ENCODE measurements at places on chromosomes 12 and 14.

GRCh38 chr12:7959701-7960121 is 23.7 kb upstream of the SLC2A3 start:
- peak; percentile 66 for DNase-seq

DNA sequence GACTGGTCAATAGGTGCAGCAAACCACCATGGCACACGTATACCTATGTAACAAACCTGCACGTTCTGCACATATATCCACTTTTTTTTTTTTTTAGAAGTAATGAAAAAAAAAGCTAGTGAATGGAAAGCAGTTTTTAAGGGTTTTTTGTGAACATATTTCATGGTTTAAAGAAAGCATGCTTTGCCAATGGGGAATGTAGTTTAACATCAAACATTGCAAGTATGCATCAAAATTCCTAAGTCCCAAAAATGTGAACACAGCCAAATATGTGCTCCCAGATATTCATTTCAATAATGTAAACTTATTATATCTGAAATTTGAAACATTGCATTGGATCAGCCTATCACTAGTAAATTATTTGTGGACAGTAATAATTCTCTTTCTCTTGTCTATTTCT is 710.4 kb upstream of the FLRT2 start:
- no peak for DNase-seq

GRCh38 chr12:46549527-46550265 is 177.1 kb upstream of the SLC38A2 start:
- DNase-seq, result no peak

DNA sequence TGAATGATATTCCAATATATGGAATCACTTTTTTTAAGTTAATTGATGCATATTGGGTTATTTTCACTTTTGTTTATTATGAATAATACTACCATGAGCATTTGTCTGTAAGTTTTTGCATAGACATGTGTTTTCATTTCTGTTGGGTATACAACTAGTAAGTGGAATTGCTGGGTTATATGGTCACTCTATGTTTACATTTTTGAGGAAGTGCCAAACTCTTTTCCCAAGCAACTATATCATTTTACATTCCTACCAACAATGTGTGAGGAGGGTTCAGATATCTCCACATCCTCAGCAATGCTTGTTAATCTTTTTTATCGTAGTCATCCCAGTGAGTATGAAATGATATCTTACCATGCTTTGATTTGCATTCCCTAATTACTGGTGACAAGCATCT is 64.0 kb downstream of the MON2 start:
- no peak for DNase-seq

DNA sequence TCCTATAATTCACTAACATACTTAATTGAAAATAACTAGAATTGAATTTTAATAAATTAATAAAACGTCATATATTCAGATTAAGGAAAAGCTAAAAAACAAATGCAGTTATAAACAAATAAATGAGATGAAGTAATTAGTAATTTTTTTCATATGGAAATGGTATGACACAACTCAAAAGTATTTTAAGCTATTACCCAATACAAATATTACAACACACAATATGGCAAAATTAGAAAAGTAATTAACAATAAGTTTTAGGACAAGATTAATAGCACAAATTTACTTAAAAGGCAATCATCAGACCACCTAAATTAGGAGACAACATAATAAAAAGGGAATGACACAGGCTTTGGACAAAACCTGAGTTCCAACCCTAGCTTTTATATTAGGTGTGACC is 81.7 kb downstream of the EEA1 start:
- DNase-seq, result no peak

DNA sequence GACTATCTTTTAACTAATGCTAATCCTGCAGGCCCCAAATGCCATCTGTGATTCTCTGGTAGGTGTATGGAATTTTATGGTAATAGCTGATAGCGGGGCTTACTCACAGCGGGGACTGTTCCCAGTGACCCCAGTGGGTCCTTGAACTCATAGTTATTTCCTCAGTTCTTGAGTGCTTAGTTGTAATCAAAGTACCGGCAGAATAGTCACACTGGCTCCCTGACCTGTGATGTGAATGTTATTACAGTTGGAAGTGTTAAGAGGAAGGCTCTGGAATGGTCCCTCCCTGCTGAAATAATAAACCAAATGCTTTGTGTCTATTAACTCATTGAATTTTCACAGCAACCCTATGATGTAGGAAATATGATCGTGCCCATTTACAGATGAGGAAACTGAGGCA is 78.3 kb downstream of the NDUFA12 start:
- no peak for DNase-seq
